Stimulated activated CD4-positive, alpha-beta T cell treated with anti-CD3 and anti-CD28 coated beads, Interleukin-4, amount 100 ng/mL, for 24 hours (primary cell): ENCODE measurements at places on chromosomes 13 and 19.

DNA sequence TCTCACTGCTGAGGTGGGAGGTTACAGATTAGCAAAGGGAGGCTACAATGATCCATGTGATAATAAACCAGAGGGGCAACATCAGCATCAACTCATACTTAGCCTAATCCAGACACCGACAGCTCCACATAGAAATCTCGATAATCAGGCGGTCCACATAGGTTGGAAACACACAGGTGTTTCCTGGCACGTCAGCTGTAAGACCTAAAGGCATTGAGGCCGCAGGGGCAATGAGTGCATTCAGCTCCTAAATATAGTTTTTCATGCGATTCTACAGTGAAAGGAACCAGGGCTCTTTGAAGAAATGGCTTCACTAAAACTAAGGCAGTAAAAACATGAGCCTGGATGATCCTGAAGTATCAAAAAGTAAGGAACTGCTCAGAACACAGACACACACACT lies 19.3 kb downstream of the PLPP2 start:
- no peak for DNase-seq

DNA sequence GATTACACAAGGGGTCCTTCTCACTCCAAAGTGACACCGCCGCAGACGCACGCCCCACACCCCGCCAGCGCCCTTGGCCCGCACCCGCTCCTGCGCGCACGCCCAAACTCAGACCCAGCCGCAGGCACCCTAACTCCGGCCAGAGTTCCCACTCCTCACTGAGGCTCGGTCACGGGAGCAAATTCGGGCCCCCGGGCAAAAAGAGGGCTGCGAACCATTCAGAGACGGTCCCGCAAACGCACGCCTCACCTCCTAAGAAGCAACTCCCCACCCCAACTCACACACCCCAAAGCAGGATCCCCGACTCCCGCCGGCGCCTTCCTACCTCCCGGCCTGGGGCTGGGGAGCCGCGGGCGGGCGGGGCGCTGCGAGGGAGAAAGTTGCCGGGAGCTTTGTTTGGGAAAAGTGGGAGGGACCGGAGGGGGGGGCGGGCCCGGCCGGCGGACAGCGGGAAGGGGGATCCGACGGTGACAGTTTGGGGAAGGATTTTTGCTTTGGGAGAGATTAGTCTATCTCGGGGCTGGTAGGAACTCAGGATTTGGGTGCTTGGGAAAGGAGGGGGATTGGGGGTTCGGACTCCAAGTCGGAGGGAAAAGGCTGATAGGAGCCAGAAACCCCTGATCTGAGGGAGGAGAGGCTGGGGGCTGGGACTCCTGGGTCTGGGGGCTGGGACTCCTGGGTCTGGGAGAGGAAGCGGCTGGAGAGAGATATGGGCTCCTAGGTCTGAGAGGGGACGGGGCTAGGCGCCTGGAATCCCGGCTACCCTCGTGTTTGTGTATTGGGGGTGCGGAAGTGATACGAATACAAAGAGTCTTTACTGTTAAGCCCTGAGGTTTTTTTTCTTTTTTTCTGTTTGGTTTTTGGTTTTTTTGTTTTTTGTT lies at the start of gene TEAD2:
TEAD2 (minus strand) TSS at position 369 of the 881 bp plus-strand sequence. CDS start 2,341 bp downstream, outside the sequence.
- DNase-seq, result no peak

GRCh38 chr19:13015361-13016223 lies 20.3 kb downstream of the NFIX start:
- DNase-seq, result no peak

- no peak for DNase-seq
These were observed 504 bp downstream of the PNMA8B start for GRCh38 chr19:46494941-46495785.

GRCh38 chr19:16896146-16897028 lies 7.6 kb downstream of the F2RL3 start:
- no peak for DNase-seq

GRCh38 chr19:51124729-51125128 lies at the start of gene SIGLEC9:
SIGLEC9 (plus strand) TSS chr19:51124906; CDS start chr19:51124975, 69 bp downstream.
- DNase-seq, result peak; percentile 9

- no peak for DNase-seq
These were observed 3.0 kb downstream of the NFIX start for GRCh38 chr19:12997967-12998940.

DNA sequence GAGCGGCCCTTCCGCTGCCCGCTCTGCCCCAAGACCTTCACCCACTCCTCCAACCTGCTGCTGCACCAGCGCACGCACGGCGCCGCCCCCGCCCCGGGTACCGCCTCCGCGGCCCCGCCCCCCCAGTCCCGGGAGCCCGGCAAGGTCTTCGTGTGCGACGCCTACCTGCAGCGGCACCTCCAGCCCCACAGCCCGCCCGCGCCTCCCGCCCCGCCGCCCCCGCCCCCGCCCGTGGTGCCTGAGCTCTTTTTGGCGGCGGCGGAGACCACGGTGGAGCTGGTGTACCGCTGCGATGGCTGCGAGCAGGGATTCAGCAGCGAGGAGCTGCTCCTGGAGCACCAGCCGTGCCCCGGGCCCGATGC lies 3.2 kb upstream of the NAT14 start:
- no peak for DNase-seq

DNA sequence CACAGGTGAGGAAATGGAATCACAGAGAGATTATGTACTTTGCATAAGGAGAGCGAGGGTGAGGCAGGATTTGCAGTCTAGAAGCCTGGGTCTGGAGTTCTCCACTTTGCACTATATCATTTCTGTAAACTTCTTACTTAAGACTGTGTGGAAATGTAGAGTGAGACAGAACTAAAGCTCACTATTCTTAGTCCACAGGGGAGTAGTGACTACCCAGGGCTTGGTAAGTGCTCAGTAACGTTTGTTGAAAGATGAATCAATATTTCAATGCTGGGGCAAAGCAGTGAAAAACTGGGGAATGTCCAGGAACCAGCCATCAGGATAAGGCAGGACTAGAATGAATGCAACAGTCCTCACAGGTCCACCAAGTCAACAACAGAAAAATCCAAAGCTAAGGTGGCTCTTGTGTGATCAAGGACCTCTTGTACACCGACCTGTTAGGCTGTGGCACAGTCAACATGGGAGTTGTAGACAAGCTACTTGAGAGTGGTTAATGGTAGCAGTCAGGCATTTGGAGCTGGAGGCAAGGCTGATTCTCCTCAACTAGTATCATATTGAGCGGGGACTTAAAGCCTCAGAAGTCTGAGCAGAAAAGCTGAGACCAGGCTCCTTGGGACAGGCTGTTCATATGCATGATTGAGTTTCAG lies 929 bp upstream of the TNFSF13B start:
- DNase-seq, result no peak
